ENCODE measurements at places on chromosomes 11 and 22. TPM values are rescaled to one million over a fixed set of nuclear protein-coding genes. Genes with fewer than 3 reads are reported as not detected.

Gene NELL1
- total RNA-seq, result not detected

Gene TMPRSS5
- under 0.01 TPM for total RNA-seq

- DNase-seq, result no peak
Measured at GRCh38 chr22:43446916-43447315, 35.1 kb downstream of the MPPED1 start.

- DNase-seq, result no peak
Measured at GRCh38 chr22:36411589-36412258, 24.0 kb upstream of the MYH9 start.
